PC-9 (cell line): ENCODE measurements at places on chromosomes 4 and X.

DNA sequence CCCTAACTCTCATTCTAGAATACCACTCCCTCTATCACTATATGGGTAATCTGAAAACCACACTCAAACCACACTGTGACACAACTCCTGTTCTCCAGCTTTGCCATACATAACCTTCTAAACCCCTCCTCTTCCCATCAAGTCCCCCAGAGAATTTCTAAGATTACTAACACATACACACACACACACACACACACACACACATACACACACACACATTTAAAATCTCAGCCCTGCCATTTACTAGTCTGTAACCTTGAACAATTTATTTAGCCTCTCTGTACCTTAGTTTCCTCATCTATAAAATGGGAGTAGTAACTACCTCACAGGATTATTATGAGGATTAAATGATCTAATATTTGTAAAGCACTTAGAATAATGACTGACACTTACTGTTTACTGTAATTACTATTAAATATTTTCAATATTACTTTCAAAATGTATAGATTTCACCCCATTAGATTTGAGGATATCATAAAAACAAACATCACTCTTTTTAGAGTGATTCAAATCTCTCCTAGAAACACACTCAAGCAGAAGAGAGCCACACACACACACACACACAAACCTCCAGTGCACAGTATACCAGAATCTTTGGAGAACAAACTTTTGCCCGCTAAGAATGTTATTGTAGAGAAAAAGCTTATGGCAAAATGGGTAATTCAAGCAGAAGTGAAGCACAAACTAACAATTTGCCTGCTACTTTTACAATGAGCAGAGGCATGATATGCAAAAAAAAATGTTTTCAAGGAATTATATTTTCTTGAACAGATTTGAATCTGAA, 3.8 kb downstream of the ANKRD50 start:
- H3K36me3 ChIP-seq = no peaks in the 10 kb centered on the region
- no peaks in the 10 kb centered on the region for H3K27me3 ChIP-seq

GRCh38 chr4:140857111-140857510, 100.9 kb upstream of the TBC1D9 start:
- peak; percentile 66 for DNase-seq
- H3K27me3 ChIP-seq = no peaks in the 10 kb centered on the region
- peak overlapping the region; percentile 88 for H3K27ac ChIP-seq
- H3K36me3 ChIP-seq = no peaks in the 10 kb centered on the region
- H3K4me1 ChIP-seq = peaks cover 19% of the 10 kb centered on the region

DNA sequence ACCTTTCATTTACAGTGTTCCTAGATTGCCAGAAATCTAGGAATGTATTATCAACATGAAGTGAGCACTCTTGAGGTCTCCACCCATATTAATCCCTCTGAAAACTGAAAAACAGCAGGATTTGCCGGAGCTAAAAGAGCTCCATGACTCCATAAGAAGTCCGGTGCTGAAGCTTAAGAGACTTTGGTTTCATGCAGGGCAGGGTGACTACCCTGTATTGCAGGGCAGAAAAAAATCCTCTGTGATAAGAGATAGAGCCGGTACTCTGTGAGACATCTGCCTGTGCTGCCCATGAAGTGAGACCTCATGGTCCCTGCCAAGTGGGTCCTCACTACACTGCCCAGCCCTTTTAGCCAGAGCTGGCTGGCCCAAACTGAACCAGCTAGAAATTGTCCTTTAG, 127.2 kb upstream of the NPY2R start:
- H3K4me3 ChIP-seq = no peak overlapping the region
- H3K4me1 ChIP-seq = no peaks in the 10 kb centered on the region
- no peaks in the 10 kb centered on the region for H3K27me3 ChIP-seq
- no peaks in the 10 kb centered on the region for H3K36me3 ChIP-seq
- H3K27ac ChIP-seq = no peak overlapping the region

- no peaks in the 10 kb centered on the region; the same call in 1 of the 2 replicates for H3K4me1 ChIP-seq
- peaks cover 5% of the 10 kb centered on the region; the same call in 1 of the 2 replicates for H3K27me3 ChIP-seq
- no peak for DNase-seq
- no peak overlapping the region for H3K27ac ChIP-seq
- H3K36me3 ChIP-seq = no peaks in the 10 kb centered on the region
These were observed 7.0 kb downstream of the PNMA3 start for GRCh38 chrX:153063315-153063714.

DNA sequence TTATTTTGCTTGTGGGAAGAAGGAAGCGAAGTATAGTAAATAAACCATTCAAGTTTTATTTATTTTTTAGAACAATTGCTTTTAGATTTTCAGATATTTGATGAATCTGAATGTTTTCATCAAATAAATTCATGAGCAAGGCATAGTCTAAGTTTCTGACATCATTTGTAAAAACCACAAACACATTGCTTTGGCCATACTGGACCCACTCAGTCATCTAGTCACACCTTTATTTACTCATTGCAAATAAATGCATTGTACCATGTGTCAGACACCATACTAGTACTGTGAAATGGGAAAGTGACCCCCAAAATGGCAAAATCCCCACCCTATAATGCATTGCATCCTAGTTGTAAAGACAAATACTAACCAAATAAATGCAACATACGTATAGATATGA, 449.1 kb upstream of the SMIM31 start:
- H3K27me3 ChIP-seq = no peaks in the 10 kb centered on the region
- peaks cover 10% of the 10 kb centered on the region for H3K4me1 ChIP-seq
- no peaks in the 10 kb centered on the region for H3K36me3 ChIP-seq
- H3K27ac ChIP-seq = peak overlapping the region; percentile 19; the same call in 1 of the 2 replicates
- H3K4me3 ChIP-seq = no peak overlapping the region

- H3K27ac ChIP-seq = no peak overlapping the region
- DNase-seq = peak; percentile 37
- H3K27me3 ChIP-seq = no peaks in the 10 kb centered on the region
- H3K4me3 ChIP-seq = no peak overlapping the region
- no peaks in the 10 kb centered on the region for H3K4me1 ChIP-seq
These were observed 369.7 kb upstream of the DIAPH2 start for GRCh38 chrX:96314985-96315384.

DNA sequence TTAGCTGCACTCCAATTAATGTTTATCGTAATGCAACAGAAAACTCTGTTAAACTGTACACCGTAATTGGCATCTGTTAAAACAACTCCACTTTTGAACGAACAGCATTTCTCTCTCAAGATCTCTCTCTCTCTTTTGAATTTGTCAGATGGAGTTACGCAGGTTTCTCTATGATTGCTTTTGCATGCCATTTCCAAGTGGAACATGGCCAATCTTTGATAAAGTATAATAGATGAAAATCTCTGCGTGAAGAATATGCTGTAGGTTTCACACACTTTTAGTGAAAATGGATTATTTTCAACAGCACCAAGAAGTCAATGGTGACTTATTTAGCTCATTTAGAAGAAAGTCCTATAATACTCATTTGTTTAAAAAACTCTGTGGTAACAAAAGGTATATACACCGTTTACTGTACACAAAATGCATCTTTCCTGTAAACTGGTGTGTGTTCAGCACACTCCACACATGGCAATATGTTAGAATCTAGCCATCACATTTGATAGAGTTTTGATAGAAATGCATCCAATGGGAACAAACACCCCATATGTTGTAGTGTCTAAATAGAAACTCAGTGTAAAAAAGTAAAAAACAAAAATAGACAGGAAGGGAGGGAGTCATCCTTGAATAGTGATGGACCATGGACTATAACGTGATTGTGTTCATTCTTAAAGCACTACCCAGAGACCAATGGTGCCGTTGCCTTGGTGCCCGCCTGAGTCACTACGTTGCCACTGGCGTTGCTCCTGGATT, 5.8 kb upstream of the FGFBP2 start:
- H3K36me3 ChIP-seq = no peaks in the 10 kb centered on the region
- no peak overlapping the region for H3K4me3 ChIP-seq
- no peaks in the 10 kb centered on the region for H3K4me1 ChIP-seq
- DNase-seq = no peak
- H3K27me3 ChIP-seq = no peaks in the 10 kb centered on the region; the same call in 1 of the 2 replicates

DNA sequence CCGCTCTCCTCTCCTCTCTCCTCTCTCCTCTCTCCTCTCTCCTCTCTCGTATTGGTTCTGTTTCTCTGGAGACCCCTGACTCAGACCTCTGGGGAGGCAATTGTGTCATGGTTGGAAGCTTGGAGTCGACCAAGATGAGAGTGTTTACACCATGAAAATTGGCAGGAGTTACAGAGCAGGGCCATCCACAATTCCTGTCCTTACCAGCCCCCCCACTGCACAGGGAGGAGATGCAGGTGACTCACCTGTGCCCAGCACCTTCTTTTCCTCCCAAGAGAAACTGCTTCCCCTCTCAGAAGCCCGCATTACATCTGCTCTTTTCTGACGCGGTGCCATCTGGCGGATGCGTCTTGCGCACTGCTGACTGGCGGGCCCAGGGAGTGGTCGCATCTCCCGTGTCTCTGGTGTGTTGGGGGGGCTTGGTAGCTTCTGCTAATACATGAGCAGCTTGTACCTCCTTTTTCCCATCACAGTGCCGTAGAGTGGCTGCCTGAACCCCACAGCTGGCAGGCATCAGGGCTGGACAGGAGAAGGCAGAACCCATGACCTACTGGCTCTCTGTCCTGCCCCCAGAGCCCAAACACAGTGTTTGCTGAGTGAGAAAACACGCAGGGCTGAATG, 31.4 kb upstream of the GPR78 start:
- H3K36me3 ChIP-seq = no peaks in the 10 kb centered on the region
- H3K27me3 ChIP-seq = no peaks in the 10 kb centered on the region
- peak overlapping the region; percentile 98 for H3K27ac ChIP-seq

GRCh38 chr4:16264798-16265197, 38.5 kb upstream of the TAPT1 start:
- no peaks in the 10 kb centered on the region for H3K4me1 ChIP-seq
- H3K36me3 ChIP-seq = no peaks in the 10 kb centered on the region
- H3K4me3 ChIP-seq = no peak overlapping the region
- DNase-seq = no peak
- H3K27me3 ChIP-seq = no peaks in the 10 kb centered on the region

DNA sequence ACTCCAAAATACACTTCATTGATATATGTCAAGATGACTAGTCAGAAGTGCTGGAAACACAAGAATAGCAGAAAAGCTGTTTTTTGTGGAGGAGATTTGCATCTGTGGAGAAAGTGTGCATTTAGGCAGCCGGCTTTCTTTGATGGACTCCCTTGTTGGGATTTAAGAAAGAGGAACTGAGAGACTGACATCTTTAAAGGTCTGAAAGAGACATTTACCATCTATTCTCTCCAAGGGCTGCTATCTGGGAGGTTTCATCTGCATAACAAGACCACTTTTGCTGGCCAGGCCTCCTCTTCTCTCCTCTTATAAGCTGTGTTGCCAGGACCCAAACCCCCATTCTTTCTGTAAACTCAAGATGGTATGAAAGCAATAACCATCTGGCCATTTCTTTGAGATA, 1065.0 kb downstream of the NLGN4X start:
- H3K4me3 ChIP-seq = no peak overlapping the region
- H3K4me1 ChIP-seq = no peaks in the 10 kb centered on the region
- no peaks in the 10 kb centered on the region for H3K36me3 ChIP-seq
